ENCODE measurements at places on chromosomes 1 and 21.

DNA sequence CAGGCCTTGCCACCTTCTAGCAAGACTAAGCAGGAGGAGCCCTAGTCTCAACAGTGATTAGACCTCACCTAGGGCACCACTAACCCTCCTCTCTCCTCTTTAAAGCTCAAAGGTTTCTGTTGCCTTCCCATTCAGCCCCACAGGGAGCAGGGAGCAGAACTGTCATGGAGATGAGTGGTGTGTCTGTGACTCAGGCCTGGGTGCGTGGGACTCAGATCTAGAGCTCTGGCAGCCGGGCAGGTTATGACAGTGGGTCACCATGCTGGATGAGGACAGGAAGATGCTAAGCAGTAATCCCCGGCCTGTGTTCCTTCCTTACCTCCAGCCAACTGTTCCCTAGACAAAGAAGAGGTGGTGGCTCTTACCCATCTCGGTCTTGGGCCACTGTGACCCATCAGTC, 60.1 kb upstream of the COA6 start:
- DNase-seq, result peak; percentile 31

- DNase-seq, result no peak
Measured at GRCh38 chr1:232172563-232172962, 457.4 kb downstream of the SIPA1L2 start.

GRCh38 chr1:51558375-51558924, 39.4 kb upstream of the EPS15 start:
- no peak for DNase-seq

DNA sequence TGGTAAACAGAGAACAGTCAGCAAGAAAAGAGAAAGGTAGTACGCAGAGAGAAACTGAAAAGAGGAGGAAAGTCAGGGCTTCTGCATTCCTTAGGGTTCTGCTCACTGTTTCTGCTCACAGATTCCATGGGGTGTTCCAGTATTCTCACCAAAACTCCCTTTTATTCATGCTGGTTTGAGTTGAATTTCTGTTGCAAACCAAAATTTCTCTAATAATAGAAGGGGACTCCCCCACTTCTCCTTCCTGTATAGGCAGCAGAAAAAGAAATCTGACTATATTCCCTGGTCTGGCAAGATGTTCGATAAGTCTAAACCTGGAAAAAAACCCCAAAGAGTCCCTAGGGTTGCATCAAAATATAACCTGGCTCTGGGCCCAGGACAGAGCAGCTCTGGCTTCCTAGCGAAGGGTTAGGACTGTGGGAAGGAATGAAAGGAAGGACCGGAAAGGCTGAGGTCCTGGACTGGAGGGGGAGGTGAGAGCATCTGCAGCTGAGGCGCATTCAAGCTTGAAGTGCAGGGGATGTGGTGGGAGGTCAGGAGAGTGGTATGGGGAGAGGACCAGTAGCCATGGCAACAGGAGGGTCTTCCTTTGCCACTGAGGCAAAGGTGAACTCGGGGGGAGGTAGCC, 18.8 kb upstream of the RGS16 start:
- DNase-seq, result no peak

- DNase-seq, result no peak
Measured at GRCh38 chr1:58361134-58361533, 185.4 kb downstream of the OMA1 start.

- DNase-seq, result no peak
Measured at GRCh38 chr1:8992936-8993687, 33.1 kb downstream of the SLC2A7 start.

GRCh38 chr21:42375506-42375905, 9.2 kb upstream of the TFF1 start:
- no peak for DNase-seq

GRCh38 chr1:18632783-18633421, 2.3 kb downstream of the PAX7 start:
- no peak for DNase-seq

DNA sequence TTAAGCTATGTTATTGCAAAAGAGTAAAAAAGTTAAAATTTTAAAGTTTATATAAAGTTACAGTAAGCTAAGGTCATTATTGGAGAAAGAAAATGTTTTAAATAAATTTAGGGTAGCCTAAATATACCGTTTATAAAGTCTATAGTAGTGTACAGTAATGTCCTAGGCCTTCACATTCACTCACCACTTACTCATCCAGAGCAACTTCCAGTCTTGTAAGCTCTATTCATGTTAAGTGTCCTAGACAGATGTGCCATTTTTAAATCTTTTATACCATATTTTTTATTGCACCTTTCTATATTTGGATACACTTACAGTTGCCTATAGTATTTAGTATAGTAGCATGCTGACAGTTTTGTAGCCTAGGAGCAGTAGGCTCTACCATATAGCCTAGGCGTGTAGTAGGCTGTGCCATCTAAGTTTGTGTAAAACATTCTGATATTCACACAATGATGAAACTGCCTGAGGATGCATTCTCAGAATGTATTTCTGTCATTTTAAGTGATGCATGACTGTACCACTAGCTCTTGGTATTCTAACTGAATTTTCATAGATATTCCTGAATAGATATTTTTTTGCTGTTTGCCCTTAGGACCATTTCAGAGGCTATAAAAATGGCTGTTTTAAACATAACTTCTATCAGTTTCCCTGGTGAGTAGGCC, 26.8 kb downstream of the PPP2R5A start:
- no peak for DNase-seq

- no peak for DNase-seq
Measured at GRCh38 chr1:245500546-245500945, 345.8 kb downstream of the KIF26B start.

GRCh38 chr1:27787895-27788294, 14.9 kb downstream of the STX12 start:
- DNase-seq, result no peak

GRCh38 chr21:33412832-33413519, 9.8 kb downstream of the IFNGR2 start:
- DNase-seq, result no peak

GRCh38 chr1:219220945-219221344, 47.3 kb downstream of the LYPLAL1 start:
- DNase-seq, result no peak

GRCh38 chr1:9112961-9113880, 15.7 kb downstream of the GPR157 start:
- no peak for DNase-seq

GRCh38 chr1:30748699-30749401, 8.7 kb downstream of the LAPTM5 start:
- DNase-seq, result no peak

DNA sequence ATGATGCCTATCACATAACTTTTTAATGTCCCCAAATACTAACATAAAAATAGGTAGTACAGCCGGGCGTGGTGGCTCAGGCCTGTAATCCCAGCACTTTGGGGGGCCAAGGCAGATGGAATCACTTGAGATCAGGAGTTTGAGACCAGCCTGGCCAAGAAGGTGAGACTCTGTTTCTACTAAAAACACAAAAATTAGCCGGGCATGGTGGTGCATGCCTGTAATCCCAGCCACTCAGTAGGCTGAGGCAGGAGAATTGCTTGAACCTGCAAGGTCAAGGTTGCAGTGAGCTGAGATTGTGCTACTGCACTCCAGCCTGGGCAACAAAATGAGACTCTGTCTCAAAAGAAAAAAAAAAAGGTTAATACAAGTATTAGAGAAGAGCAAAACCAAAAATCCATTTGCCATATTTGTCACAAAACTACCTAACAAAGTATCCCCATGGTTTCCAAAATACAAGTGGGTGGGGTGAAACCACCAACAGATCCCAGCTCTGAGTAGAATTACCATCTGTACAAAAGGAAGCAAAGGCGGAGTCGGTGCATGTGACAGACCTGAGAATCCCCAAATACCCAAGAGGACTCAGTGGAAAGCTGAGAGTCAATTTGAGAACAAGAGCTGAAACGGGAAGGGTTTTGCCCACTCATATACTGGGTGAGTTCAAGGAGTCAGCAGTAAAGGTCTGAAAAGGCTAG, 113.2 kb downstream of the TOMM20 start:
- DNase-seq, result peak; percentile 49

- DNase-seq, result no peak
Measured at GRCh38 chr1:208791456-208791855, 547.3 kb upstream of the PLXNA2 start.

GRCh38 chr1:110102081-110102480, 10.2 kb upstream of the UBL4B start:
- no peak for DNase-seq

GRCh38 chr1:73701826-73702225, 496.1 kb downstream of the LRRIQ3 start:
- no peak for DNase-seq

DNA sequence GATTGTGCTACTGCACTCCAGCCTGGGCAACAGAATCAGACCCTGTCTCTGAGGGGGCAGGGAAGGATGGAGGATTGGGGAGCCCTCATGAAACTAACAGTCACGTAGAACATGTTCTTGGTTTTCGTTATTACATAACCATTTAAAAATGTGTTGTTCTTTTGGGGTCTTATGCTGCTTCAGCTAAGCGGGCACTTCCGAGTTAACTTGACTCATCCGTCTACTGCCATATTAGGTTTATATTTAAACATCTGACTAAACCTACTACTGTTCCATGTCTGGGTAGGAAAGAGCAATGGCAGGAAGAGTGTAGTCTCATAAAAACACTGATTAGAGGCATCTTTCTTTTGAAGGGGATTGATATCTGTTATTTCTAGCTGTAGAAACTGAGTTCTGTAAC, 59.5 kb upstream of the BMP8A start:
- DNase-seq, result no peak

DNA sequence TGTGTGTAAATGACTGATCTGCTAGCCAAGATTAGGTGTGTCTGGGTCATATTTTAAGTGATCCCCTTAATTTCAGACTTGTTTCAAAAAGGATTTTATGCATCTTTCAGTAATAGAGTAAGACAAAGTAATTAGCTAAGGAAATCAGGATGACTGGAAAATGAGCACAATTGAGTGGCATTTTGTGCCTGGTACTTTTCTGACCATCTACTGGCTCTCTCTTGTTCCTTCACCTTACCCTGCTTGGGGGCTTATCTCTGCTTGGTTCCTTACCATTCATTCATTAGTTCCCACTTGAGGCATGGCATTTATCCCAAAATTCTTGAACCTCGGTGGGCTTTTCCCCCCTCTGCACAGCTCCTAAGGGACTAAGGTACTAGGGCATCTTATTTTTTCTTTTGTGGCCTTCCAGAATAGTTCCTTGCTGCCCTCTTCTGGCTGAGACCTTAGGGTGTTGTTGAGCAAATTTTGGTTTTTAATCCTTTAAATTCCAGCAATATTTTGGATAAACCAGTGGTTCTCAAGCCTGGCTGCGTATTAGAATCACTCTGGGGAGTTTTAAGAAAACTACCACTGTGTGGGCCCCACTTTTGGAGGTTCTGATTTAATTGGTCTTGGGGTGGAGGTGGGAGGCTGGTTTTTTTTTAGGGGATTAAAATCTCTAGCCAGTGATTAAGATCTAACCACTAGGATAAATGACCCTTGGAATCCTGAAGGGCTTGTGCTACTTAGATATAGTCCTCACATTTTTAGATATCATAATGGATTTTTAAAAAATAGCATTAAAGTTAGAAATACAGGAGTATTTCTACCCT, 50.8 kb downstream of the HS2ST1 start:
- no peak for DNase-seq

DNA sequence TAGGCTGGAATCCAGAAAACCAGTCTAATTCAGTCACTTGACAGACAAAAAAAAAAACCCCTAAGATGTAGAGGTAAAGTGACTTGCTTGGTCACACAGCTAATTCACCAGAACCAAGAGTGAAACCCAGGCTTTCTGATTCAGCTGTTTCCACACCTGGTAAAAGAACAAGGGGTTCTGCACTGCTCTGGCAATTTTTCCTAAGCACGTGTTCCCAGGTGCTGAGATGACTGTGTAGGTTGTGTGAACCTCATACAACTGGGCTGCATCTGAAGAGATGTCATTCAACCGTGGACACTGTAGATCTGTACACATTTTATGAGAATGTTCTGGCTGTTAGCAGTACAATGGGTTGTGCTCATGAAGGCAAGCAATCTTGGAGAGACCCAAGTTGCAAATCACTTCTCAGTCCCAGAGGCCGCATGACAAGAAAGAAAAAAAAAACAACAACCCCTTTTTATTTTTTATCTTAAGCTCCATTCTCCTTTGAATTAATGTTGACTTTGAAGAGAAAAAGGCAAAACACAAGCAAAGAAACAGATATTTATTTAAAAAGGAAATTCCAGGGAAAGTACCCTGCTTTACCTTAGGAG, 95.4 kb downstream of the INTS7 start:
- peak; percentile 22 for DNase-seq

- DNase-seq, result no peak
Measured at GRCh38 chr21:26965040-26965906, 1.6 kb downstream of the ADAMTS5 start.

DNA sequence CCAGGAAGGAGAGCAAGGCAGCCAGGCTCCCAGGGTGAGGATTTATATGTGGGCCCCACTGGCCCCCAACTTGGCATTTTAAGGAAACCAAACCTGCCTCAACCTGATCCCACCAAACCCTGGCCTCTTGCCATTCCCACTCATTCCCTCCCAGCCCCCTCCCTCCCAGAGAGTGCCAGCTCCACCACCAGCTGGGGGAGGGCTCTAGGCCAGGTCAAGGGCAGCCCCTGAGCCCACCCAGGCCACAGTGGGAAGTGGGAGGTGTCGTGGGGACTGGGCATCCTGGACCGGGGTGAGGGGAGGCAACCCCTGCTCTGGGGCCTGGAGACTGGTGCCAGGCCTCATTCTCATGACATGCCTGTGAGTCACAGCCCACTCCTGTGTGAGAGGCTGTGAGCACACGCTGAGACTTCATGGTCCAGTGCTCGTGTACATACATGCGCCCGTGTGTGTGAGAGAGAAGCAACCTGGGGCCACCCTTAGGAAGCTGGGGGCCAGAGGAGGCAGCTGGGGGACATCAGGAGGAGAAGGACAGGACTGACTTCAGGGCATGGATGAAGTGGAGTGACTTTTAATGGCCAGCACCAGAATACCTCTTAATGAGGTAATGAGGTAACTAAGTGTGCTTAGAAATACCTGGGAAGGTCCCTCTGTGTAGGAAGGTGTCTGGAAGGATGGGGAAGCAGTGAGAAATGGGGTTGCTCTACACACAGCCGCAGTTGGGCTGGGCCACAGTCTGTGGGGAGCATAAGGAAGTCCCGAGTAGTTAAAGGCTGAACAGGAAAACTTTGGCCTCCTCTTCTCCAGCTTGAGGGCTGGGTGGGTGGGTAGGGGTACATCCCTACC, at the start of gene S100A2:
TSS of gene S100A2 (minus strand) at position 316 of the 846 bp plus-strand sequence. CDS start 1,967 bp downstream, outside the sequence.
- DNase-seq, result peak; percentile 62

GRCh38 chr1:201605385-201606010, 66.6 kb downstream of the NAV1 start:
- no peak for DNase-seq

DNA sequence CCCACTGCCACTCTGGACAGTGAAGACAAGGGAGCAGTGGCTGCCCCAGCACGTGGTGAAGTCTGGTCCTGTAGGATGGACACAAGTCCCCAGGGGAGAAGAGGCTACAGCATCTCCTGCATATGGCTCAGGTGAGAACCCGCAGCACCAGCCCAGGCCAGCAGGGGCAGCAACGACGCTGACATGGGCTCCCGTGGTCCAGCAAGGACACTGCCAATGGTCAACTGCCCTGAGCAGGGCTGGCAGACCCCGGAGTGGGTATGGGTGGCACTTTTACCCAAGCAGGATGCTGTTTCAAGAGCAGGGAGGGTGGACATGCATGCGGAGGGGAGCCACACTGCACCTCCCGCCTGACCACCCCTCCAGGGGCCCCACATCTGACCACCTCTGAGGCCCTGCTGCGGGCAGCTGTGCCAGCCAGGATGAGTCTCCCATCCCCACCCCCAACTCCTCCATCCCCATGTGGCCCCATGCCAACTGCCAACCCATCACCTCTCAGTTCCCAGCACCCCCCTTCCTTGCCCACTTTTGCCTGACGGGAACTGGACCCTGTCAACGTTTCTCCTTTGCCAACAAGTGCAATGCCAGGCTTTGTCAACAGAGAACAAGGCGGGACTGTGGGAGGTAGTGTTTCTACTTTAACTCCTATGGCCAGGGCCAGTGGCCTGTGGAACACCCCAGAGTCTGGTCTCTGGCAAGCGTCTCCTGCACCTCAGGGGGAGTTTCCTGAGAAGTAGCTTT, 8.6 kb downstream of the MORN1 start:
- DNase-seq, result peak; percentile 6

Data from stimulated activated naive CD4-positive, alpha-beta T cell treated with Interleukin-2 at 50 U/mL for 16 hours (primary cell).